AML-193 (cell line): ENCODE measurements at places on chromosomes 16 and 17.
A peak's percentile ranks its signal among the peaks of the same experiment; 100 is the strongest.

- DNase-seq = no peak
Measured at GRCh38 chr17:49994085-49995054, 654 bp downstream of the DLX3 start.

DNA sequence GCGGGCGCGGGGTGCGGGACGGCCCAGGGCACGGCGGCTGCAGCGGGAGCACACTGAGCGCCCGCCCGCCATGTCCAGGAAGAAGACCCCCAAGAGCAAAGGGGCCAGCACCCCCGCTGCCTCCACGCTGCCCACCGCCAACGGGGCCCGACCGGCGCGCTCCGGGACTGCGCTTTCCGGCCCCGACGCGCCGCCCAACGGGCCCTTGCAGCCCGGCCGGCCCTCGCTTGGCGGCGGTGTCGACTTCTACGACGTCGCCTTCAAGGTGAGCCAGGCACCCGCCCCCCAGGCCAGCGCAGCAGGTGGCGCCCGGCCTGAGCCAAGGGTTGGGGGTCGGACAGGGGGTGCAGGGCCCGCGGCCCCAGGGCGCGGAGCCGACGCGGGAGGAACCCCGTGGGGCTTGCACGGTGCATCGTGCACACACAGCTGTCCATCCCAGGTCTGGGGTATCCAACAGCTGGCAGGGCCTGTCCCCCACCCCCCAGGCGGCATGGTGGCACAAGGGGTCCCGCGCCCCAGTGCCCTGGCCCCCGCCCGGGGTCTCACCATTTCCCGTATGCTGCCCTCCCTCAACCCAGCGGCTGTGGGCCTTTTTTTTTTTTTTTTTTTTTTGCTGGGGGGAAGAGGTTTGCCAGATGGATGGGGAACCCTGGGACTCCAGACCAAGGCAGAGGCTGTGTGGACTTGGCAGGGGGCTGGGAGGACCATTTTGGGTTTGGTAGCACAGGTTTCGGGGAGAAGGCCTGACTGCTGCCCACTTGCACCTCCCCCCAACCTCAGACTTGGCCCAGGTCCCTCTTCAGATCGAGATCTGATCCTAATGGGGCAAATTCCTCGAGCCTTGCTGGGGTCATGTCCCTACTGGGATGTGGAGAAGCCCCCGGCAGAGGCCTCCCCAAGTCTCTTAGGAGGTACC is 547 bp downstream of the RAB26 start:
- DNase-seq = no peak

- DNase-seq = peak; percentile 83
Measured at GRCh38 chr16:50747207-50747956, 5.5 kb downstream of the CYLD start.

- no peak for DNase-seq
Measured at GRCh38 chr17:57532556-57532955, 212.5 kb downstream of the CCDC182 start.

GRCh38 chr17:81964081-81964849 is 3.3 kb upstream of the NOTUM start:
- no peak for DNase-seq

- no peak for DNase-seq
Measured at GRCh38 chr16:50024207-50024606, 818 bp upstream of the CNEP1R1 start.

DNA sequence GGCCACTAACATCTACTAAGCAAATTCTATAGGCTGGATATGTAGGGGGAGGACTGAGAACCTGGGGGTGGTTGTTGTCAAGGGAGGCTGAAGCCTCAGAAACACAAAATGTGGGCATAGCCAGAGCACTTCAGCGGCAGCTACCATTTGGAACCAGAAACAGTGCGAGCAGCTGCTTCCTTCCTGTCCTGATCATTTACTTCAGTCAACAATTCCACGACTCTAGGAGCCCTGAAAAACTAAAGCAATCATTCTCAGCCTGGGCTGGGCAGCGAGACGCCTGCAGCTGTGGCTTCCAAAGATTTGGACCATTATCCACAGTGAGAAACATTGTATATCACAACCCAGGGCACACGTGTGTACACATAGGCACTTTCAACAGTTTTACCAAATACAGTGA is 93.9 kb upstream of the WSCD1 start:
- DNase-seq = no peak

- DNase-seq = no peak
Measured at GRCh38 chr16:84548508-84548907, 44.0 kb upstream of the MEAK7 start.

GRCh38 chr17:40303009-40303657 is 5.8 kb upstream of the RARA start:
- DNase-seq = peak; percentile 85

GRCh38 chr16:88900662-88901052 is 34.2 kb upstream of the PABPN1L start:
- DNase-seq = no peak

DNA sequence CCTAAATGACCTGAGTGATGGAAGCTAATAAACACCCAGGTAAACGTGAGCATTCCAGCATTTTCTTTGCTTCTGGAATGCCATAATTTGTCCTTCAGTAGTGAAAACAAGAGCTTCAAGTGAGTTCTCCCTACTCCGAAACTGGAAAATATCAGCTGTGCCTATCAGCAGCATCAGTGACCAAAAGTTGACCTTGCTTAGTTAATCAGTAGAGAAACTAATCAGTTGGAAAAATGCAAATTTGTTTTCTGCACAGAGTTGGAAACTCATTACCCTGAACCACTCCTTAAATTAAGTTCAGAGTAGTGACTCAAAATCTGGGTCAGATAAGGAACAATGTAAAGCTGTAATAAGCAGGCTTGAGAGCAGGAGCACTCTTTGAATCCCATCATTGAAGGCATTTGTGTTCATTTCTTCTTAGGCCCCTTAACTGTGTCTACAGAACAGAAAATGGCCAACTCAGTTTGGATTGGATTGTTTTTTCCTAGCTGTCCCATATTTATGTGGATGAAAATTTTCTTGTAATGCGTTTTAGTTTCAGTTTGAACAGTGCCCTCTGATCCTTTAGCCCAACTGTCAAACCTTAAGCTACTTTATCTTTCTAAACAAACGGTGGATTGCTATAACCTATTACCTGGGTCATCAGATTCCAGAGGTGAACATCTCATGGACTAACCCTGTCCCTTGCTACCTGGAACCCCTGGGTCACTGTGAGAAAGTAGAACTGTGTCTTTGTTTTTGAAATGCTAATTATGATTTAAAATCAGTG is 290.4 kb downstream of the TOX3 start:
- DNase-seq = no peak

- DNase-seq = no peak
Measured at GRCh38 chr17:50837980-50838954, 2.9 kb downstream of the WFIKKN2 start.

- no peak for DNase-seq
Measured at GRCh38 chr17:13419676-13420075, 182.1 kb downstream of the HS3ST3A1 start.

- DNase-seq = no peak
Measured at GRCh38 chr16:73781297-73781696, 515.3 kb upstream of the PSMD7 start.

GRCh38 chr16:19769239-19769638 is 51.2 kb downstream of the IQCK start:
- no peak for DNase-seq

- no peak for DNase-seq
Measured at GRCh38 chr17:70327723-70328122, 158.4 kb downstream of the KCNJ2 start.

- DNase-seq = no peak
Measured at GRCh38 chr16:86672179-86672863, 94.0 kb downstream of the FOXL1 start.

DNA sequence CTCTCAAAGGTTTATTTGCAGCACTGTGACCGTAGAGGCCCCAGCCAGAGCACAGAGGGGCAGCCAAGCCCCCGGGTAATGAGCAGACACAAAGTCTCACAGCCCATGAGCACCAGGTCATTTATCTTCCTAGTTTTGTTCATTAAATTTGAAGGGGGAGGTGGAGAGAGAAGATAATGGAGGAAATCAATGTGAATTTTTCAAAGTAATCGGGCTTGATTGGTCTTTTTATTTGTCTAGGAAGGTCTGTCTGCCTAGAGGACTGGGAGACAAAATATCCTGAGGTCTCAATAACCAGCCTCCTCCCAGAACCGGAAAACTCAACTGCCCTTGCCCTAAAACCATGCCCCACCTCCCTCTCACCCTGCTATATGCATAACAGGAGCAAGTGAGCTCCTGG is 189.0 kb downstream of the SLC39A11 start:
- DNase-seq = no peak

GRCh38 chr17:1367351-1367745 is 32.7 kb downstream of the YWHAE start:
- DNase-seq = no peak

GRCh38 chr17:39933912-39934311 is 6.4 kb downstream of the LRRC3C start:
- no peak for DNase-seq

GRCh38 chr17:47802341-47803022 is 19.1 kb downstream of the OSBPL7 start:
- peak; percentile 65 for DNase-seq

GRCh38 chr17:17206124-17206912 is at the start of gene PLD6:
PLD6 (minus strand) TSS chr17:17206333; CDS start chr17:17206286, 47 bp downstream.
- DNase-seq = peak; percentile 33

DNA sequence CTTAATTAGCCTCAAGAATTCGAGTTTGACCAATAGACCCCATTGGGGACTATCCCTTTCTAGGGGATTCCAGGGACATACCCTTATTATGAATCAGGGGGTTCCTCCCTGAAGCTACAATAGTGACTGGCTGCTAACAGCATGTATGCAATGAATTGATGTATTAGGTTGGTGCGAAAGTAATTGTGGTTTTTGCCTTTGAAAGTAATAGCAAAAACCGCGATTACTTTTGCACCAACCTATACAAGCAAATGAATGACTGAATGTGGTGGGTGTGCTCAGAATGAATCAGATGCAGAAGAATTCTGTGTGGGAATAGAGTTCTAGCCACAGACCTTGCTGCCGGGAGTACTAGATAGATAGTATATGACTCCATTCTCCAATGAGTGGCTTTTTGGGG is 76.7 kb downstream of the HLF start:
- DNase-seq = no peak

DNA sequence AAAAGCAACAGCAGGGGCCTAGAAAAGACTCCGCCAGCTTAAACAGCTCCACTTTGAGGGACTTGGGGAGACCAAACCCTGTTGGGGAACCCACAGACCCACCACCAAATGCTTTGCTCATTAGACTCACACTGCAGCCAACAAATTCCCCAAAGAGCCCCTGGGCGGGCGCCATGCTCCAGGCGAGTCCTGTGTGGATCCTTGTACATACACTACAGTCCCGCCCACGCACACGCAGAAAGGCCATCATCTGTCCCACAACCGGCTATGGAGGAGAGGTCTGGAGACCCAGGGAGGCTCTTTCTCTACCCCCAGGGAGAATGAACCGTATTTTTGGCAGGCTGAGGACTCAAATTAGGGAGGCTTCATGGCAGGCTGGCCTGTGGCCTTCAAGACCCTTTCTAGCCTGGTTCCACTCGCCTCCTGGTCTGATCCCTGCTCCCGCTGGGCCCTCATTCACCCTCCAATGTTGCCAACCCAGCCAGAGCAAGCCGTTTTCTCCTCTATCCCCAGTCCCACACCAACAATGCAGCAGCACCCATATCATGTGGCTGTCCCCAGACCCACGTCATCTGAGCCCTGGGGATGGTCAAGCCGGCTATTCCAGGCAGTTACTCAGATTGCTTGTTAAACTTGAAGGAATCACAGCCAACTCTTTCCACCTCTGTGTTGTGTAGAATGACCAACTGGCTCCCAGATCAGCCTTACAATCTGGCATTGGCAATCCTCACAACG is 27.2 kb downstream of the ZNF423 start:
- DNase-seq = no peak

GRCh38 chr17:72005332-72006163 is 115.3 kb upstream of the SOX9 start:
- DNase-seq = no peak

GRCh38 chr17:80931421-80932265 is 60.0 kb upstream of the CHMP6 start:
- DNase-seq = no peak

DNA sequence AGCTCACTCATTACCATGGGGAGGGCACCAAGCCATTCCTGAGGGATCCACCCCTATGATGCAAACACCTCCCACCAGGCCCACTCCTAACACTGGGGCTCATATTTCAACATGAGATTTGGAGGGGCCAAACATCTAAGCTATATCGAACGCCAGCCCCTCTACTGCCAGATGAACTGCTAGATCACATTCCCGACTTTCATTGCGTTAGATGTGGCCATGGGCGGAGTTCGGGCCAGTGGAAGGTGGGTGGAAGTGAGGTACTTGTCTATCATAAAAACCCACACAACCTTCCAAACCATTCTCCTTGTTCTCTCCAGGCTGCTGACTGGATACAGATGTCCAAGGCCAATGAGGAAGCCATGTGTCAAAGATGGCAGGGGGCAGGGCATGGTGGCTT is 27.0 kb upstream of the ANKRD40CL start:
- no peak for DNase-seq

DNA sequence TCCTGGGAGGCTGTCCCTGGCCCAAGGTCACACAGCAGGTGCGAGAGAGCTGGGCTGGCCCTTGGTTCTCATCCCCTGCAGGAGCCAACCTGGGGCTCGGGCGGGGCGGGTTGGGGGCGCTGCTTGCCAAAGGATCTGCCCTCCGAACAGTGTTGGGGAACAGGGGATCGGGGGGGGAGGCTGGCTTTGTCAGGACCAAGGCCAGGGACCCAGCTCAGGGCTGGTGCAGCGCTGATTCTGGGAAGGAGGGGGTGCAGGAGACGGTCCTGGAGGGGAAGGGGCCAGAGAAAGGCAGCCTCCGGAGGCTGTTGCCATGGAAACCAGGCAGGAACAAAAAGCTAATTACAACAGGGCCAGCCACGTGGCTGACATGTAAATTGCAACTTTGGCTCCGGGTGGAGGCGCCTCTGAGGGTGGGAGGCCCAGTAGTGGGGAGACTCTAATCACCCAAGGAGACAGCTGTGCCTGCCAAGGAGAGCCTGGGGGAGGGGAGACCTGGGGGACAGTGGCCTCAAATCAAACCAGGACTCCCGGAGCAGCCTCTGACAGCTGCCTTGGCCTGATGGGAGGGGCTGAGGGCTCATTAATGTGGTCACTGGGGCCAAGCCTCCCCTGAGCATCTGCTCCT is 1.3 kb downstream of the TUBB3 start:
- peak; percentile 18 for DNase-seq

- peak; percentile 88 for DNase-seq
Measured at GRCh38 chr17:43171586-43172487, 823 bp downstream of the NBR1 start.

- DNase-seq = no peak
Measured at GRCh38 chr16:85715169-85716021, 26.6 kb upstream of the GINS2 start.
